Glutamatergic neuron (in vitro differentiated cells): ENCODE measurements at places on chromosomes 12 and 14. TPM values are rescaled to one million over a fixed set of nuclear protein-coding genes. Genes with fewer than 3 reads are reported as not detected.

DNA sequence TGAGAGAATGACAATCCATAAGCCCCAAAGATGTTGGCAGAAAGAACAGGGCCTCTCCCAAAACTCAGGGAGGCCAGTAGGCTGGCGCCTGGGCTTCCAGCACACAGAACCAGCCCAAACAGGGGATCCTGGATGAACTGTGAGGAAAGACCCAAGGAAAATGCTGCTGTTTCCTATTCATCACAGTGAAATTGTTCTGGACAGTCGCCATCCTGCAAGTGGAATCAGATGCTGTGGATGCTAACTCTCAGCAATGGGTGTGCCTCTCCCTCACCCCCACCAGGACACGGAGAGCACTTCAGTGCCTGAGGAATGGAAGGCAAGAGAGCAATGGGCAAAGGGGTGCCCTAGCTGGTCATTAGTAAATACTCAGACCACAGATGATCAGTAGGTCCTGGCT lies 80.8 kb downstream of the ANO2 start:
- no peak for DNase-seq
- no peaks in the 10 kb centered on the region for H3K36me3 ChIP-seq
- H3K4me3 ChIP-seq = no peak overlapping the region
- peaks cover 6% of the 10 kb centered on the region for H3K27me3 ChIP-seq
- no peak overlapping the region for H3K27ac ChIP-seq

GRCh38 chr14:90421632-90422020 lies 24.8 kb downstream of the CALM1 start:
- DNase-seq = no peak
- H3K4me3 ChIP-seq = no peak overlapping the region
- peaks cover 19% of the 10 kb centered on the region for H3K4me1 ChIP-seq
- peaks cover 6% of the 10 kb centered on the region for H3K27me3 ChIP-seq
- H3K27ac ChIP-seq = no peak overlapping the region

The PROX2 gene
- total RNA-seq = not detected

DNA sequence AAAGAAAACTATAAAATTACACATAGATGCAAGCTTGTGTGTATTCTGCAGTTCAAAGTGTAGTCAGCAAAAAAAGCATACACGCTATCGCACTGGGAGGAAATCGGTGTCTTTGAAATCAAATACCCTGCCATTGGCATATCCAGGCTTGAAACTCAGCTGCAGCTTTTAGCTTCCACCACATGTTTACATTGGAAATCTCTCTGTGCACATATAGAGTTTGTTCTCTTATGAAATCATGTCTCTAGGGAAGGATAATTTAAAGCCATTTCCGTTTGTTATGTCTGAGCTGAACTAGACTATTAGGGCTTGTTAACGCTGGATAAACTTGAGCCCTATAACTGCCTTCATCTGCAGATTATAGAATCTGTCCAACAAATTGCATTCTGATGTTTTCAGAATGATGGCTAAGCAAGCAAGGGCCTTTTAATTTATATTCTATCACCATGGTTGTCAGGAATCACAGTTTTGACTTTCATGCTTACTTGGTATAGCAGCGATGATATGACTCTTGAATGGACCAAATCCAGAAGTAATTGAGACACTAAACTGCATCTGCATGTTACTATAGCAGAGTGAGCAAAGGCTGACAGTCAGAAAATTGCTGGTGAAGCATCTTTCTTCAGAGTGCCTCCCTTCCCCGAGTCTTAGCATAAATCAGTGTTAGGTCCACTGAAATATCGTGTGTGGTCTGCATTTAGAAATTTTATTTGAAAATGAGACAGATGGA lies 442.8 kb downstream of the ZFP36L1 start:
- no peaks in the 10 kb centered on the region for H3K27me3 ChIP-seq
- no peak for DNase-seq
- H3K27ac ChIP-seq = no peak overlapping the region
- peaks cover 6% of the 10 kb centered on the region for H3K36me3 ChIP-seq
- H3K4me3 ChIP-seq = no peak overlapping the region

DNA sequence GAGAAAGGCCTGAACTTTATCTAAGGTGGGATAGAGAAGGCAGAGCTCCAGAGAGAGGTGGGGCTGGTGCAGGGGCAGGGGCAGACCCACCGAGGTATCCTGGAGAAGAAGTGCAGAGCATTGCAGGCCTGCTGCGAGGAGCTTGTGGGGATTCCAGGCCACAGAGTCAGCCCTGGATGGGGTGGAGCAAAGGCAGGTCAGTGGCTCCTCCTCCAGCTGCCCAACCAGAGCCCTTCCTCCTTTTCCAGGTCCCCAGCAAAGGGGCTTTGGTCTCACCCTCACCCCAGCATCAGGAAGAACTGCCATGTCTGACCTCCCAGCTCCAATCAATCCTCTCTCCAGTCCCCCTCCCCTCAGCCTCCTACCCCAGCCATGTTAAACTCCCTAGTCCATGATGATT lies 19.8 kb upstream of the ZNF740 start:
- H3K27ac ChIP-seq = no peak overlapping the region
- no peaks in the 10 kb centered on the region for H3K36me3 ChIP-seq
- no peak overlapping the region for H3K4me3 ChIP-seq
- H3K27me3 ChIP-seq = no peaks in the 10 kb centered on the region
- no peak for DNase-seq

DNA sequence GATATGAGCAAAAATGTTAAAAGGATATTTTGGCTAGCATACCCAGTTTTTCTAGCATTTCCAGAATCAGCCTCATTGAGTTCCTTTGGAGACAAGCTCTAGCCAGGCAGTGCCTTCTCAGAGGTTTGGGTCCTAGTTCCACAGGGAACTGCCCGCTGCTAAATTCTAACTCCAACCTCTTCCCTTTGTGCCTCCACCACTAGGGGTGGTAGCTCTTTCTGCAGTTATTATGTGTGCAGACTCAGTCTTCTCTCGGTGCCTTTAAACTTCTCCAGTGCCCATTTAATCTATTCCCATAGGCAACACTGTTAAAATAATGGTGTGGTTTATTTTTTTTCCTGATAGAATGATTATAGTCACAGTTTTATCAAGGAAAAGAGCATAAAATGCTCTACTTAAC lies 21.5 kb upstream of the SLC25A3 start:
- H3K4me3 ChIP-seq = no peak overlapping the region
- DNase-seq = no peak
- peaks cover 3% of the 10 kb centered on the region for H3K27me3 ChIP-seq
- no peaks in the 10 kb centered on the region for H3K4me1 ChIP-seq
- no peaks in the 10 kb centered on the region for H3K36me3 ChIP-seq
- H3K27ac ChIP-seq = no peak overlapping the region

DNA sequence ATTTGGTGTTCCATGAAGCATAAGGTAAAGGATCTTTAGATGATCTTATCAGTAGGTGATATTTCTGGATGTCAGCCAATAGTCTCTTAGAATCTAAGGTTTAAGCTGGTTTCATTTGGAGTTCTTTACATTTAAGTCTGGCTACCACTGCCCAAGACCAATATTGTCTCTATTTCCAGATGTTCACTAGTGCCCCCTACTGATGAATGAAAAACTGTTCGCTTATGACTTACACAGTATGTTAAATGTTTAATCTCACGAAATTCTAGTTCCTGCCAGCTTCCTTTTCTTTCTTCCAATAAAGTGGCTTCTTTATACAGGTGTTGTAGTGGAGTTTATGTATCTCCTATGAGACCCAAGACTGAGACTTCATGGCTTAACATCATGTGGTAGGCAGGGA lies 31.8 kb upstream of the MIS18BP1 start:
- H3K4me3 ChIP-seq = no peak overlapping the region
- H3K36me3 ChIP-seq = peaks cover 17% of the 10 kb centered on the region
- peaks cover 4% of the 10 kb centered on the region for H3K27me3 ChIP-seq
- H3K4me1 ChIP-seq = no peaks in the 10 kb centered on the region
- H3K27ac ChIP-seq = no peak overlapping the region
- no peak for DNase-seq

- no peak overlapping the region for H3K27ac ChIP-seq
- H3K36me3 ChIP-seq = peaks cover 10% of the 10 kb centered on the region
- no peak overlapping the region for H3K4me3 ChIP-seq
- no peak for DNase-seq
- H3K27me3 ChIP-seq = peaks cover 2% of the 10 kb centered on the region
Measured at GRCh38 chr14:60233891-60234290, 15.1 kb upstream of the PPM1A start.

GRCh38 chr12:122227341-122227740 lies 1.5 kb upstream of the DIABLO start:
- peak overlapping the region; percentile 90 for H3K4me3 ChIP-seq
- DNase-seq = no peak
- peak overlapping the region; percentile 97 for H3K27ac ChIP-seq
